ENCODE measurements at places on chromosomes 3 and 15. TPM values are rescaled to one million over a fixed set of nuclear protein-coding genes. Genes with fewer than 3 reads are reported as not detected.

Gene CLRN1
- total RNA-seq, result not detected

Gene NLGN1
- total RNA-seq, result not detected

Gene ARID3B
- 0.36 TPM for total RNA-seq

Gene HOMER2
- 18.8 TPM for total RNA-seq

Gene NDUFB5
- 186 TPM for total RNA-seq

Gene ACAN
- 0.05 TPM for total RNA-seq

Gene DISP2
- 1.6 TPM for total RNA-seq

Gene CCR5
- total RNA-seq, result not detected

Gene CNTN3
- total RNA-seq, result 0.08 TPM

Gene PP2D1
- not detected for total RNA-seq

Gene GOLGA8S
- total RNA-seq, result not detected

Gene SCN11A
- not detected for total RNA-seq

Gene HYKK
- total RNA-seq, result 3.7 TPM

Gene CYFIP1
- total RNA-seq, result 92.8 TPM

Data from myocyte (in vitro differentiated cells).